Peyer's patch (tissue), 4 donors: ENCODE measurements at places on chromosomes 5 and 9.

DNA sequence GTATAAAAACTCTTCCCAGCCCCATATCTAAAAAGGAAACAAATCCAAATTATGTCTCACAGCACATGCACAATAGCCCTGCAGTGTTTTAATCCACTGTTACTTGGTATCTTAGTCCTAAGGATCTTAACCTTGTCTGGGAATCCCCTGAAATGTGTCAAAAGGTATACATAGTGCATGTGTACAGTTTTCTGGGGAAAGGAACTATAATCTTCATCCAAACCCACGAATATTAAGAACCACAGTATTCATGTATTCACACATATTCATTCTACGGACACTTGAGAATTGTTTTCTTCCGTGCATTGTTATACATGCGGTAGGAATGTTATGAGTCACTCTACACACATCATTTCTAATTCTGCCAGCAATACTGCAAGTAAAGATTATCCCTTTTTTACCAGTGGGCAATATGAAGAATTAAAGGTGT lies 47.8 kb upstream of the SNX2 start:
- no peak for DNase-seq

DNA sequence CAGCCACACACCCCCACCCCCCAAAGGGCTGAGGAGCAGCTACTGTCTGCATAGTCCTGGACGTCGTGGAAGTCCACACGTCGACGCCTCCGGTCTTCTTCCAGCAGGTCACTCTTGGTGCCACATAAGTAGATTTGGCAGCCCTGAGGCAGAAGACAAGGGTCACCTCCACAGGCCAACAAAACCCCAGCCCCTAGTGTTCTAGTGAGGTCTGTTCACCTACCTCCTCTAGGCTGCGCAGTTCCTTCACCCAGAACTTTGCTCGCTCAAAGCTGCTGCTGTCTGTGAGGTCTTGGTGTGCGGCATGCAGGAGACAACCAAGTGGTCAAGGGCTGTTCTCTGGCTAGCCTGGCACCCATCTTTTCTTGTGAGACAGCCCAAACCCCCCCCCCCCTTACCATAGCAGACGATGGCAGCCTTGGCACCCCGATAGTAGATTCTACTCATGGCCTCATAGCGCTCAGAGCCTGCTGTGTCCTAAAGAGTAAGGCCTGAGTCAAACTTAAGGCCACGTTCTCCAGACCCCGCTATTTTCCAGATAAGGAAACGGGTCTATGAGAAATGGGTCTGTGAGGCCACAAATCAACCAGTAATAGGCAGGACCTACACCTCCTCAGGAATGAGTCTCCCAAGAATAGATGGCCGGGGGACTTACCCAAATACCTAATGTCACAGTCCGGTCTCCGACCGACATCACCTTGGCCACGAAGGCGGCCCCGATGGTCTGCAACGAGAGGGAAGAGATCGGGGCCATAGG lies 987 bp downstream of the RAB24 start:
- peak; percentile 16 for DNase-seq

GRCh38 chr5:78638423-78638822 lies 10.1 kb downstream of the LHFPL2 start:
- no peak for DNase-seq

- DNase-seq, result no peak
Measured at GRCh38 chr5:126920291-126920690, 110.1 kb downstream of the MARCHF3 start.

- no peak for DNase-seq
Measured at GRCh38 chr5:93342563-93343061, 238.4 kb downstream of the NR2F1-AS1 start.

GRCh38 chr9:115672477-115673316 lies 480.9 kb upstream of the PAPPA start:
- no peak for DNase-seq

GRCh38 chr5:102807878-102808502 lies 52.9 kb downstream of the PAM start:
- DNase-seq, result peak; percentile 47

DNA sequence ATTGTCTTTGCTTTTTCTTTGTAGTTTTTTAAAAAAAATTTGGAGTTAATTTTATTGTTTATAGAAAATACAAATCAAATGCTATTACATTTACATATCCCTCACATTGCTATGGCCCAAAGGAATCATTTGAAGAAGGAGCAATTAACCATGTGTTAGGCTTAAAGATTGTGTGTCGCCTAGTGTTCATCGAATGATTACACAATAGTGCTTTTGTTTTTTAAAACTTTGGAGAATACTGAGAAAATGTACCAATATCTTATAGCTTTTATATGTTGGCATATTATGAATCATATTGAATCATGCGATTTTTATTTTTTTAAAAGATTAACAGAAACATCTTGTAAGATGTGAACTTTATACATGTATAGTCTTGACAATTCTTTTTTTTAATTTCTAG lies 21.7 kb downstream of the SLC30A5 start:
- no peak for DNase-seq

DNA sequence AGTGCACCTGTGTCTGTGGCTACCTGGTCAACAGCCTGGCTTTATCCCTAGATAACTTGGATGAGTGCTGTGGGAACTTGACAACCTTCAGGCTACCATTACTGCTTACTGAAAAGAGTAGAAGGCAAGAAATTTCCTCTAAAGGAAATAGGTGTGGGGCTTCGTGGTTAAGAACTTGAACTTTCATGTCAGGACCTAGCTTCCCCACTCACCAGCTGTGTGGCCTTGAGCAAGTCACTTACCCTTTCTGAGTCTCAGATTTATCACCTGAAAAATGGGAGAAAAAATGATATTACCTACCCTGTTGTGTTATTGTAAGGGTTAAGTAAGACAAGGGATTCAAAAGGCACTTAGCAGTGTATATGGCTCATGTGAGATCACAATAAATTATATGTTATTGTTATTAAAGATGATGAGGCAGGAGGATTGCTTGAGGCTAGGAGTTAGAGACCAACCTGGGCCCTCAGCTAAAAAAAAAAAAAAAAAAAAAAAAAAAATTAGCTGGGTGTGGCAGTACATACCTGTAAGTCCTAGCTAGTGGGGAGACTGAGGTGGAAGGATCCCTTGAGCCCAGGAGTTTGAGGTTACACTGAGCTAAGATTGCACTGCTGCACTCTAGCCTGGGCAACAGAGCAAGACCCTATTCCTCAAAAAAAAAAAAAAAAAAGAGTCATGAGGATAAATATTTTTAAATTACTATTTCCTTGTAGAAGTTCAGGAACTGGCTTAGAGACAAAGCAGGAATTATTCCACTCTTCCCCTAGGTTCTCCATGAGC lies 97.0 kb upstream of the SPRY4 start:
- no peak for DNase-seq

- no peak for DNase-seq
Measured at GRCh38 chr9:105278751-105279150, 34.3 kb downstream of the SLC44A1 start.

GRCh38 chr9:20367855-20368254 lies 254.4 kb downstream of the MLLT3 start:
- DNase-seq, result no peak

DNA sequence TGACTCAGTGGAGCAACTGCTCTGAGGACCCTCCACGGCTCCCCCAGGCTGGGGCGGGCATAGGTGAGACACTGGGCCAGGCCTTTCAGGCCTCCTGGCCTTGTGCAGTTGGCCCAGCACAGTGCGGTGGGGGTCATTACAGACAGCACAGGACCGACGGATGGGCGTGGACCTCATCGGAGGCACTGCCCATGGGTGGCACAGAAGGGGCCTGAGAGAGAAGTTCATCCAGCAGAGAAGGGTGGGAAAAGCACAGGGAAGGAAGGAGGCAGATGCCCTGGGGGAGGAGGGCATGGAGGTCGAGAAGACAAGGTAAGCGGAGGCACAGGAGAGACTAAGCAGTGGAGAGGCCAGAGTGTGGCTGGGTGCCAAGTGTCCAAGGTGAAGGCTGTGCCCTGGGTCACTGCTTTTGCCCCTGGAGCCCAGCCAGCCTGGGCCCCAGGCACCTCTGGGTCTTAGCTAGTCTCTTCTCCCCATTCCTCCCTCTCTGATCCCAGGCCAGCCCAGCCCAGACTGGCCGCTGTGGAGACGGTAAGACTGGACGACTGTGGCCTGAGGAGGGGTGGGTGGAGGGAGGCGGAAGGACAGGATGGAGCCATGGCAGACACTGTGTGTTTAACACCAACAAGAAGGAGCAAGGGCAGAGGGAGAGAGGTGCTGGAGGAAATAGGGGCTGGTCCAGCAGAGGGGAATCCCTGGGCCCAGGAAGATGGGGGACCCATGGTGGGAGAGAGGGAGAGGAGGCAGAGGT lies 5.7 kb downstream of the IL3 start:
- DNase-seq, result peak; percentile 44

DNA sequence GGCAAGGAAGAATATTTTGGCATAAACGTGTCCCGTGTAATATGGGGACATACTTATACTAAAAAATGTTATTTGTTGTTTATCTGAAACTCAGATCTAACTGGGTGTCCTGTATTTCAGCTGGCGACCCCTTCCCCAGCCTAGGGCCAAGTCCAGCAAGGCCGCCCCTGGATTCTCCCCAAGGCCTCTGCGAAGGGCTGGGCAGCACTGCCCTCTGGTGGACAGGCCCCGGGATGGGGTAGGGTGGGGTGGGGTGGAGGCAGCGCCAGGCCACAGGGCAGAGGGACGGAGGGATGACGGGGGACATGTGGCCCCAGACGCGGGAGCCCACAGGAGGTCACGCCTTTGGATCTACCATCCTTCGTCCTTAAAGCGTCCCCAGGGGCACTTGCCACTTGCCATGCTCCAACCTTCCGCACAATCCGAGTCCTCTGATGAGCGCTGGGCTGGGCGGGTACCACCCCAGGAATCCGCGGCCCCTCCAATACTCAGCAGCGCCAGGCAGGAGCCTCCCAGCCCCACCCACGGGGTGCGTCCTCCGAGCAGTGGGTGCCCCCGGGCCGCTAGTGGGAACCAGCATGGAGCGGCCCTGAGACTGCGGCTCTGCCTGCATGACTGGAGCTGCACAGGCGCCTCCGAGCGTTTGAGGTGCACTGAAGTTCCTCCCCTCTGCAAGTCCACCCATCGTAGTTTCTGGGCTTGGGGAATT lies 7.1 kb upstream of the AGPAT2 start:
- peak; percentile 40 for DNase-seq

GRCh38 chr9:118446943-118447639 lies 742.9 kb downstream of the TLR4 start:
- no peak for DNase-seq

GRCh38 chr9:28464481-28465216 lies 891.4 kb upstream of the C9orf72 start:
- DNase-seq, result no peak

GRCh38 chr5:131067636-131068035 lies 97.4 kb downstream of the HINT1 start:
- no peak for DNase-seq

- no peak for DNase-seq
Measured at GRCh38 chr5:156758011-156758791, 91.9 kb upstream of the PPP1R2B start.

- no peak for DNase-seq
Measured at GRCh38 chr5:149363358-149363757, 5.5 kb downstream of the PCYOX1L start.

GRCh38 chr9:93121316-93122241 lies 12.5 kb downstream of the NINJ1 start:
- DNase-seq, result no peak

DNA sequence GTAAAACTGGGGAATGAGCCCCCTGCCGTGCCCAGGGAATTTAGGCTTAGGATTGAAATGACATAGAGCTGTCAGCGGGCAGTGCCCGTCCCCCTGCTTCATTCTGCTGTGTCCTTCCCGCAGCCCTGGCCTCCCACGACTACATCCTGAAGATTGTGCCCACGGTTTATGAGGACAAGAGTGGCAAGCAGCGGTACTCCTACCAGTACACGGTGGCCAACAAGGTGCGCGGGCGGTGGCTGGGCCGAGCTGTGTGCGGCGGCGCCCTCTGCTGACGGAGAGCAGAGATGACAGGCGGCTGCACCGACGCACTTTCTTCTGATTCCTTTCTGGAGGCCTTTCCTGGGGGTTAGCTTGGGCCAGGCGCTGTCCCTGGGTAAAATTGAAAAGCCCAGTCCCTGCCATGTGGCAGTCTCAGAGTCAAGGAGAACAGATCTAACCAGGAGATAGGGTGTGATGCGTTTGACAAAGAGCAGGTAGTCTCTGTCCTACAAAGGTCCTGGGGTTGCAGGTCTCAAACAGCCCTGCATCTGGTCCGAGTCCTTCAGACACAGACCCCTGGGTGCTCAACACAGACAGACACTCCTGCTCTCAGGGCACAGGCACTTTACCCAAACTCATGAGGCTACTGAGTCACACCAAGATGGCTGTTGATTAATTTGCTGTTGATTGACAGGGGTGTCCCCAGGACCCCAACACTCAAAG lies 26.8 kb upstream of the RPL26L1 start:
- DNase-seq, result peak; percentile 87

GRCh38 chr5:145918397-145918796 lies 18.0 kb upstream of the SH3RF2 start:
- DNase-seq, result no peak

GRCh38 chr5:72171667-72172066 lies 64.4 kb downstream of the MAP1B start:
- DNase-seq, result no peak

- DNase-seq, result no peak
Measured at GRCh38 chr9:13586587-13587374, 307.3 kb upstream of the MPDZ start.

DNA sequence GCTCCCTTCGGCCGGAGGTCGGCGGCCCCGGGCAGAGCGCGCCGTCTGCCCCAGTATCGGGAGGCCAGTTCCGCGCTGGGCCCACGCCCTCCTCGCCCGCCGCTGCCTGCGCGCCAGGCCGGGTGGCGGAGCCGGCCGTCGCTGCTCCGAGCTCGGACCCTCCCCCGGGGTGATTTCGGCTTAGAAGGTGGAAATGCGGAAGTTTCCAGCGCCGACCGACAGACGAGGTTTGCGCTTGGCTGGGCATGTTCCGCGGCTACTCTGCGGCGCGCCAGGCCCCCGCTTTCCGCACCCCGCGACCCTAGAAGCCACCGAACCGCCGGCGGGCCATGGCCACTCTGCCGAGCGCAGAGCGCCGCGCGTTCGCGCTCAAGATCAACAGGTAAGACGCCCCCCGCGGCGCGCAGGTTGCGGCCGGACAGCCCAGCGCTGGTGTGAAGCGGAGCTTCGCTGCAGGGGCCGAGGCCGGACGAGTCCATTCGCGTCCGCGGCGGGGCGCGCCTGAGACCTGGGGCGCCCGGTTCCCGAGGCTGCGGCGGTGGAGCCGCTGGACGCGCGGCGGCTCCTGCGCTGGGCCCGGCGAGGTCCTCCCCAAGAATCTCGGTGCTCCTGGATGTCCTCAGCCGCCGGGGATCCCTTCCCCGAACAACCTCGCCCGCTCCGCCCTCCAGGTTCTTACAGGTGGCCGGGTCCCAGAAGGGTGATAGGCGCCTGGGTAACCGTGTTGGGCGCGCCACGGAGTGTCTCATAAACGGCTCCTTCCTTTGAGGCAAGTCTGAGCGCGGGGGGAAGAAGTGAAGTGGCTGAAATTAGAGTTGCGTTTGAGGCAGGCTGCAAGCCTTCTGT lies at the start of gene DOCK8:
Gene DOCK8, plus strand, starts transcription at position 218 of the 846 bp plus-strand sequence. Its CDS starts 112 bp downstream, at position 330.
- peak; percentile 72 for DNase-seq

GRCh38 chr5:169701910-169702451 lies 64.9 kb downstream of the DOCK2 start:
- DNase-seq, result no peak

DNA sequence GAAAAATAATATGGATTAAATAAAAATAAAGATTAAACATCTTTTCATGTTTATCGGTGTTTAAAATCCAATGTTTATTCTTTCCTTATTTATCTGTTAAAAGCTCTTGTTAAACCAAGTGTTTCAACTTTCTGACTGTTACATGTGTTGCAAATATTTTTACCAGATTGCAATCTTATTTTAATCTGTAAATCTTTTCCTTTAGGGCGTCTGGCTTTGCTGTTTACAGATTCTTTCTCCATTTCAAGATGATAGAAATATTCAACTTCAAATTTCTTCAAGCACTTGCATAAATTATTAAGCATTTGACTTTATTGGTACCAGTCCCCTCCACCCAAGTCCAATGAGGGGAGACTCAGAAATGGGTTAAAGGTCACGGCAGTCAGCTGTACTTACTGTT lies 16.9 kb upstream of the ABCA1 start:
- no peak for DNase-seq
